CD4-positive, alpha-beta memory T cell (primary cell): ENCODE measurements at places on chromosomes 4 and X. TPM values are rescaled to one million over a fixed set of nuclear protein-coding genes. Genes with fewer than 3 reads are reported as not detected.

GRCh38 chr4:54661686-54662085 lies 3.9 kb downstream of the KIT start:
- no peak for DNase-seq

- no peak for DNase-seq
These were observed 389.2 kb upstream of the TENM3 start for GRCh38 chr4:181853881-181854511.

Gene CT45A10
- total RNA-seq: not detected

DNA sequence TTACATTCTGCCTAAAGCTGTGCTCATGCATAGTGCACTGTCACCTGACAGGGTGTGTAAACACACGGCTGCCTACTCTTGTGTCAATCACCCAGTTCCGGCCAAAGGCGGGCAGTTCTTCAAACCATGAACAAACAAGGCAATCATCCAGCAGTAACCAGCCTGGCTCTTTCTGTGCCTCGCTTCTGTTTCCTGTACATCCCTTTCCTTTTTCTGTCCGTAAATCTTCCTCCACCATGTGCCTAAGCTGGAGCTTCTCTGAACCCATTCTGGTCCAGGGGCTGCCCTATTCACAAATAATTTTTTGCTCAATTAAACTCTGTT lies 60.8 kb upstream of the CBR4 start:
- DNase-seq: no peak

- DNase-seq: no peak
These were observed 31.6 kb downstream of the SMIM10L2A start for GRCh38 chrX:135453381-135453780.

DNA sequence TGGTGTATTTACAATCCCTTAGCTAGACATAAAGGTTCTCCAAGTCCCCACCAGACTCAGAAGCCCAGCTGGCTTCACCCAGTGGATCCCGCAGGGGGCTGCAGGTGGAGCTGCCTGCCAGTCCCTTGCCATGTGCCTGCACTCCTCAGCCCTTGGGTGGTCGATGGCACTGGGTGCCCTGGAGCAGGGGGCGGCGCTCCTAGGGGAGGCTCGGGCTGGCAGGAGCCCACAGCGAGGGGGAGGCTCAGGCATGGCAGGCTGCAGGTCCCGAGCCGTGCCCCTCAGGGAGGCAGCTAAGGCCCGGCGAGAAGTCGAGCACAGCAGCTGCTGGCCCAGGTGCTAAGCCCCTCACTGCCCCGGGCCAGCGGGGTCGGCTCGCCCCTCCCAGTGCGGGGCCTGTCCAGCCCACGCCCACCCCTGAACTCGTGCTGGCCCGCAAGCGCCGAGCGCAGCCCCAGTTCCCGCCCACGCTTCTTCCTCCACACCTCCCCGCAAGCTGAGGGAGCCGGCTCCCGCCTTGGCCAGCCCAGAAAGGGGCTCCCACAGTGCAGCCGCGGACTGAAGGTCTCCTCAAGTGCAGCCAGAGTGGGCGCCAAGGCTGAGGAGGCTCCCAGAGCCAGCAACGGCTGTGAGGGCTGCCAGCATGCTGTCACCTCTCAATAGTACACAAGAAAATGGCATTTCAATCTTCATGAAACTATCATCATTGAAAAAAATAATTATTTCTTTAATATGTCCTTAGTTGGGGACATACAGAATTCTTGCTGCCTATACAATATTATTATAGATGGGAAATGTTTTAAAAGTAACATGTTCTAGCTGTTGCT lies 189.1 kb downstream of the SLC7A11 start:
- DNase-seq: no peak

DNA sequence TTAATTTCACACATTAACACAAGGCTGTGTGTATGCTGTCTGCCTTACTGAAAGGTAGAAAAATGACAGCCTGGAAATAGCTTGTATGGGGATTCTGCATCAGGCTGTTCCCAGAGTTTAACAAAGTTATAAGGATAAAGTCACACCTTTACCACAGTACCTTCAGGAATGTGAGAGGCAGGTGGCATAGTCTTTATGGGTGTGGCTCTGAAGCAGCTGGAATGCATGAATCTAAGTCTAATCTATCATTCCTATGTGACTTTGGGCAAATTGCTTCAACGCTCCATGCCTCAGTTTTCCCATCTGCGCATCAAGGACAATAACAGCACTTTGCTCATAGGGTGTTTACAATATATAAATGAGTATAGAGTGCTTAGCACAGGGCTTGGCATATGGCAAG lies 84.2 kb upstream of the EGFL6 start:
- no peak for DNase-seq

DNA sequence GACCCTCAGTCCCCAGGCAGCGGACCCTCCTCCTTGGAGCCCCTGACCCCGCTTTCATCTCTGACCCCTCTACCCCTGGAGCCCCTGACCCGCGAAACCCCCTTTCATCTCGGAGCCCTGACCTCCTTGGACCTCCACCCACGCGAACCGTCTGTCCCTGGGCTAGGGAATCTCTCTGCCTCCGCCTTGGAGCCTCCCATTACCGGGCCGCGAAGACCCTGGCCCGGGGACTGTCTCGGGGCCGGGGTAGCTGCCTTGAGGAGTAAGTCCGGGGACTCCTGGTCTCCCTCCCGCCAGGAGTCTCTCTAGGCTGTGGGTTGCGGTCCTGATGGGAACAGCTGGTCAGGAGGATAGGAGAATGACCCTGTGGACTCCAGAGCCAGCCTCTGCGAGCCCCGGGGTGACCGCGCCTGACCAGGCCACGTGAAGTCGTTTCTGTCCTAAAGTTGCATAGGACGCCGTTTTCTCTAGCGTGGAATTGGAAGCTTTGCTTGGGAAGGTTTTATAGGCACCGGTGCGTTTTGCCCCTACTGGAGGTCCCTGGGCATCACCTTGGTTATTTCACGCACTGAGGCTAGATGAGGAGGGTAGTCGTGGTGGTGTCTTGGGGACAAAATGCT lies 824 bp downstream of the TBC1D14 start:
- no peak for DNase-seq

- no peak for DNase-seq
These were observed 122.4 kb downstream of the RAP1GDS1 start for GRCh38 chr4:98383431-98384106.

Gene PPP4R3C
- not detected for total RNA-seq

DNA sequence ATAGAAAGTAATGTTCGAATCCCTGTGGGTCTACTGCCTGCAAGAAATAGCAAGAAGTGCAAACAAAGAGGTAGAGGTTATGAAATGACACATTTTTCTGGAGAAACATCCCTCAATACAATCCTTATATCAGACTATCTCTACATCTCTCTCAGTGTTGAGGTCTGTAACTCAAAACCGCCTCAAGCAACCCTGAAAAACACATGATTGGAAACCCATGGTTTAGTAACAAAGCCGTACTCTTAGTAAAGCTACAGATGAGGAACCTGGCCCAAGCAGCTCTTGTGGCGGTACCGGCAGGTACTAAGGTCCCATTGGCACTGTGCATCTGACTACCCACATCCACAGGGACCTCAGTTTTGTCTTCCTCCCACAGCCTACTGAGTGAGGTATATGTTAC lies 53.9 kb downstream of the IRF2 start:
- no peak for DNase-seq

DNA sequence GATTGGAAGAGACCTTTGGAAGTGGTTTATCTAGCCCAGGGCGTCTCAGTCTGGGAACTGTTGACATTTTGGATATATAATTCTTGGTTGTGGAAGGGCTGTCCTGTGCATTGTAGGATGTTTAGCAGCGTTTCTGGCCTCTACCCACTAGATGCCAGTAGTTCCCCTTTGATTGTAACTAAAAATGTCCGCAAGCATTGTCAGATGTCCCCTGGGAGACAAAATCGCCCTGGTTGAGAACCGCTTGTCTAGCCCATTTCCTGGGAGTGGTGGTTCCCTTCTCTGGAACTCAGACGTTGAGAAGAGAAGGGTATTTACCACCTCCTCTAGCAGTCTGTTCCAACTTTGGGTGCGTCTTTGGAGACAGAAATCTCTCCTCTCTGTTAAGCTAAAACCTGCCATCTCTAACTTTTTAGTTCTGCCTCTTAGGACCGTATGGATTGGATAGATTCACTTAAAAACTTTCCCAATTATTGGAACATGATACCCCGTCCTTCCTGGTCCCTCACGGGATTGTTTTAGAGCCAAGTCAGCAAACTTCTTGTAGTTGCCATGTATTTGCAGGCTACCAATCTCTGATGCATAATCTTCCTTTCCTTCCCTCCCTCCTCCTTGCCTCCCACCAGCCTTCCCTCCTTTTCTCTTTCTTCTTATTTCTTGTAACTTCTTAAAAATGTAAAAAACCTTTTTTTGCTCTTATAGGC lies 13.9 kb downstream of the TMEM165 start:
- DNase-seq: no peak

DNA sequence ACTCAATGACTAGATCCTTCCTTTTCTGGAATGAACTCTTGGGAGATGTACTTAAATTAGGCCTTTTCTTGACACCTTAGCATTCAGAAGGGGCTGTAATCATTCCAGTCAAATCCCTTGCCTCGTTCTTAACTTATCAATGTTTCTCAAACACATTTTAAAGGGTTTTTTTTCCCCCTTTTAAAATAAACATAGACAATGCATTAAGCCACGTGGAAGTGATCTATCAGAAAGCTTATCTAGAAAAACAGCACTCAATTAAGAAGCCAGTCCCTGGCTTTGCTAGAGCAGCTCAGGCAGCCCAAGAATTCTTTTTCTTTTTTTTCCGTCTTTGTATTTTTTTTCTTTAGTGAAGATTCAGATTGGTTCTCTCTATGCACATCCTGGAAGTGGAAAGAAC lies 118.2 kb downstream of the PCDH7 start:
- DNase-seq: no peak

DNA sequence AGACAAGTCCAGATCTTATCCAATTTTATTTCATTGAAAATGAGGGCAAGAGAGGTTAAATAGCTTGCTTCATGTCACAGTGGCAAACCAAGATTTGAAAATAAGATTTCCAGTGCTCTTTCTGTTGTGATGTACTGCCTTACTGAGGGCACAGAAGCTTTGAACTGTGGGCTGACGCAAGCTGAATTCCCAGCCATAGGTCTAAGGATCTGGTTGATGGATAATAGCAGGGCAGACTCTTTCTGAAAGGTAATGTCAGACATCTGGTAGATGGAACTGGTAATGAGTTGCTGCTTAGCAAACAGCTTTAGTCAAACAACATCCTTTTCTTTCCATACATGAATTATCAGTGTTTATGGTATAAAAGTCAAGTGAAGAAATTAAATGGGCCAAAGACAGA lies 193.9 kb upstream of the RASGEF1B start:
- DNase-seq: no peak

Gene ADAM29
- 0.41 TPM for total RNA-seq

- no peak for DNase-seq
These were observed 1.3 kb downstream of the USP9X start for GRCh38 chrX:41086627-41086932.

DNA sequence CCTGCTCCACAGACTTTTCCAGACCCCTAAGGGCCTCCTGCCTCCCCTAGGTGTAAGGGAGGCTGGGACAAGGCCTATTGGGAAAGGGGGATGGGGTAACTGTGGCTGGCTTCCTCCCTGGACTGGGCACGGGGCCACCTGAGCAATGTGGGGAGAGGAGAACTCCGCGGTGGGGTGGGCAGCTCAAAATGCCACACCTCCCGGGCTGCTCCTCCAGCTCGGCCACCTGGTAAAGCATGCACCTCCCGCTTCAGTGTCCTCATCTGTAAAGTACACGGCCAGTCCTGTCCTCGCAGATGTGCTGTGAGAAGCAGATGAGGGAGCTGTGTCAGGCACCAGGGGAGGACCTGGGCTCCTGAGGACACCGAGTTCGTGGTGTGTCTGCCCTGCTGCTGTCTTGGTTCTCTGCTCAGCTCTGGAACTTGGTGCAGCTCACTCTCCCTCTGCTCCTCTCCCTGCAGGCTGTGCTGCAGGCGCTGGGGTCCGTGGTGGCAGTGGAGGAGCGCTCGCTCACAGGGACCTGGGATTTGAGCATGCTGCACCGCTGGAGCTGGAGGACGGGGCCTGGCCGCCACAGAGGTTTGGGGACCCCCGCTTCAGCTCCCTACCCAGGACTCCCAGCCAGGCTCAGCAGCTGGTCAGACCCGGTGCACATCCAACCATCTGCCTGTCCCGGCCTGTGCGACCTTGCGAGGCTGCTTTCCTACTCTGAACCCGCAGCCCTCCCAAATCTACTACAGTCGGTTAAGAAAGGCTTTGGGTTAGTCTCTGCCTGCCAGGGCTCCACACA lies 20.8 kb upstream of the MRFAP1 start:
- DNase-seq: no peak

GRCh38 chr4:23805450-23805851 lies 84.4 kb downstream of the PPARGC1A start:
- no peak for DNase-seq

DNA sequence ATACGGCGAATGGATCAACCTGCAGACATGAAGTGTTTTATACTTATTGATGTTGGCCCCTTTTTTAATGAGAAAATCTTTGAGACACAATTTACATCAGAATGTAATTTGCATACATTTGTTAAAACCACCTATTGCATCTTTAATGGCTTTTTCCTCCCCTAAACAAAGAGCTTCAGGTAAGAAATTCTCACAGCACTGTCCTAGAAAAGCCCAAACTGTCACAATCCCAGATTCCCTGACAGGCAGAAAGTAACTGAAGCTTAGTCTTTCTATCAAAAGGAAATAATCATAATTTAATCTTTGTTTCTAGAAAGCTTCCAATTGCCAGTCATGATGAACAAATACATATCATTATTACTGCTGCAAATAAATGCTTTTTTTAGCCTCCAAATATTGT lies 407.9 kb downstream of the TMA16 start:
- DNase-seq: no peak

GRCh38 chr4:22720091-22720490 lies 27.4 kb downstream of the GBA3 start:
- DNase-seq: no peak

GRCh38 chr4:108650212-108651013 lies at the start of gene OSTC:
OSTC (plus strand) TSS chr4:108650599; CDS start chr4:108650656, 57 bp downstream.
- DNase-seq: peak; percentile 95

Gene GC
- total RNA-seq: not detected

Gene SPANXN4
- total RNA-seq: not detected
